Umbilical cord (tissue), 2 donors: ENCODE measurements at places on chromosomes 12 and 14. TPM values are rescaled to one million over a fixed set of nuclear protein-coding genes. Genes with fewer than 3 reads are reported as not detected.

GPR162 gene
- total RNA-seq, result 1.9 TPM

- DNase-seq, result no peak
Observed at GRCh38 chr12:3463921-3464320, 27.1 kb upstream of the PRMT8 start.

GRCh38 chr12:56751712-56752598 is at the start of gene PRIM1:
TSS of gene PRIM1 (minus strand) at chr12:56752323. CDS start at chr12:56752298, 25 bp downstream.
- peak; percentile 84 for DNase-seq

DNA sequence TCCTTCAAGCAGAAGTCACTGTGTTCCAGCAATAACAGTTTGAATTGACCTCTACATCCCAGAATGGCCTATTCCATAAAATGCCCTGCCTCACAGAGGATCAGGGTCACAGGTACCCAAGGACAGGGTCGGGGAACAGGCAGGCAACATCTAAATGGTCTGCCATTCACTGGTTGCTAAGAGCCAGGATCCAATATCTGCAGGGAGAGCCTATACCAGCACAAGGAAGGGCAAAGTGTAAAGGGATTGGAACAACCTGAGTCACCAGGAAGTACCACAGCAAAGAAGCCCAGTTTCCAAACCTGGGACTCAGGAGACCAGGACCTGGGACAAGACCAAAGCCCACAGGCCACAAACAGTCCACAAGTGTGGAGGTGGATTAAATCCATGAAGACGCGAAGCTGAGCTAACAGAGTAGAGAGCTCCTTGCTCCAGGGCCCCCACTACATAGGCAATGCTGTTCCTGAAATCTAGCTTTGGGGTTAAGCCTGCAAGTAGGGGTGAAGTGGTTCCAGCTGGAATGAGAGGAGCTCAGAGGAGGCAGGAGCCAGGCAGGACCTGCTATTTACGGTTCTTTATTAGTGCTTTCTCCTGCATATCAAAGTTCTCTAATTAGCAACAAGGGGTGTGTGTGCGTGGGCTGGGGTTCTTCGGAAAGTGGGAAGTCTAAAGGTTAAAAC is 274.3 kb downstream of the BCL11B start:
- DNase-seq, result no peak

- DNase-seq, result no peak
Observed at GRCh38 chr14:57559576-57559975, 65.9 kb upstream of the CCDC198 start.

VAMP1 gene
- 1.2 TPM for total RNA-seq

SIX1 gene
- 1.2 TPM for total RNA-seq

- no peak for DNase-seq
Observed at GRCh38 chr12:93042283-93042682, 113.2 kb upstream of the EEA1 start.

DNA sequence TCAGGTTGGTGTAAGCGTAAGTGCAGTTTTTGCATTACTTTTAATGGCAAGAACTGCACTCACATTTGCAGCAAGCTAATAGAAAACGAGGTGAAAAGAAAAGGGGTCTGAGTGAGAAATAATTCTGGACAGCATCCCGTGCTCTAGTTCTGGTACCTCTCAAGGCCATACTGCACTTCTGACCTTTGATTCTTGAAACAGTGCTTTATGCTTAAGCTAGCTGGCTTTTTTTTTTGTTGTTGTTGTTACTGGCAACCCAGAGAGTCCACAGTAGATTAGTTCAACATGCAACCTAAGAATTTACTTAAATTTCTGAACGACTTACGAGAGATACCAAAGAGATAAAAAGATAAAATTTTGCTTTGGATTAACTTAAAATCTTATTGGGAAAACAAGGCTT is 75.2 kb upstream of the PRKD1 start:
- DNase-seq, result peak; percentile 12

CD69 gene
- total RNA-seq, result 5.1 TPM

DNA sequence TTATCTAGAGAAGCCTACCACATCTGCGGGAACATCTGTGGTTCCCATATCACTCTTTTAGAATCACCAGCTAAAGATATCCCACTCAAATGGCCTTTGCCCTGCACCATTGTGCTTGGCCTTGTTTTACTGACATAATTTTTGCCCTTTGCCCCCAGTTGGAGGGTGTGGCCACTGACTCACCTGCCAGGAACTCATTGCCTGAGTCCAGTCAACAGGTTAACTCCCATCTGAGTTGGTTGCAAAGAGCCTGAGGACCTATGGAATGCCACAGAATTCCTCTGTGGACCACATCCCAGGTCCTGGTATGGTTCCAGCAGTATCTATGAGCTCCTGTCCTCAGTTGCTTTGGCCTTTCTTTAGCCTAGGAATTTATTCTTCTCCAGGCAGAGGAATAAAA is 55.7 kb upstream of the PTGR2 start:
- DNase-seq, result no peak

OLR1 gene
- total RNA-seq, result 14.9 TPM

- DNase-seq, result no peak
Observed at GRCh38 chr12:67634303-67634761, 14.2 kb upstream of the DYRK2 start.

TAS2R20 gene
- total RNA-seq, result 8.2 TPM

KRT83 gene
- not detected for total RNA-seq

RASSF8 gene
- total RNA-seq, result 91.2 TPM
